ENCODE measurements at places on chromosomes 12 and 14.

GRCh38 chr12:31832740-31833729 lies 104.2 kb upstream of the AMN1 start:
- DNase-seq: peak; percentile 61

DNA sequence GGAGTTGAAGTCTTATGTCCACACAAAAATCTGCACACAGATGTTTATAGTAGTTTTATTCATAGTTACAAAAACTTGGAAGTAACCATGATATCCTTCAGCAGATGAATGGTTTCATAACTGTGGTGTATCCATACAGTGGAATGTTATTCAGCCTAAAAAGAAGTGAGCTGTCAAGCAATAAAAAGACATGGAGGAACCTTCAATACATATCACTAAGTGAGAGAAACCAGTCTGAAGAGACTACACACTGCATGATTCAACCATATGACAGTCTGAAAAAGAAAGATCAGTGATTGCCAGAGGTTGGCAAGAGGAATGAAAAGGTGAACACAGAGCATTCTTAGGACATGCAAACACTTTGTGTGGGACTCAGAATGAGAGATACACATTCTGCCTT lies 18.6 kb upstream of the IFNG start:
- DNase-seq: no peak

- no peak for DNase-seq
Measured at GRCh38 chr12:32501835-32502333, 102.5 kb downstream of the FGD4 start.

GRCh38 chr12:94768398-94769046 lies 118.2 kb upstream of the TMCC3 start:
- no peak for DNase-seq

GRCh38 chr14:61872452-61872851 lies 110.2 kb downstream of the SNAPC1 start:
- DNase-seq: no peak

GRCh38 chr14:28709571-28710305 lies 56.8 kb upstream of the FOXG1 start:
- no peak for DNase-seq

GRCh38 chr14:105128059-105128458 lies 40.5 kb downstream of the JAG2 start:
- DNase-seq: no peak

GRCh38 chr12:19454837-19455236 lies 15.5 kb downstream of the AEBP2 start:
- DNase-seq: no peak

DNA sequence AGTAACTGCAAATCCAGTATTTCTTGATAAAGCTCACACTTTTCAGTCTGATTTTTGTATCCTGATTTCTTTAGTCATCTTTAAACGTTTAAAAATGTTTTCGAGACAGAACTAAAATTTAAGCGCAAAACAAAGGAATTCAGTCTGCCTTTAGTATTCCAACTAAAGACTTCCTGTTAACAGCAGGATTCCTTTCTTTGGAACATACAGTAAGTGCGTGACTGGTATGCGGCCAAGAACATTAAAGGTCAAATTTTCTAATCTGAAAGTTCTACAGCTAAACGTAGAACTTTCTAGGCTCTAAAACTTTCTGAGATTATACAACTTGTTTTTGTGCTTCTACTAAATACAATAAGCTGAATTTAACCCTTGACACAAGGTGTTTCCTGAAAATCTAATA lies 9.9 kb downstream of the SAV1 start:
- DNase-seq: no peak

DNA sequence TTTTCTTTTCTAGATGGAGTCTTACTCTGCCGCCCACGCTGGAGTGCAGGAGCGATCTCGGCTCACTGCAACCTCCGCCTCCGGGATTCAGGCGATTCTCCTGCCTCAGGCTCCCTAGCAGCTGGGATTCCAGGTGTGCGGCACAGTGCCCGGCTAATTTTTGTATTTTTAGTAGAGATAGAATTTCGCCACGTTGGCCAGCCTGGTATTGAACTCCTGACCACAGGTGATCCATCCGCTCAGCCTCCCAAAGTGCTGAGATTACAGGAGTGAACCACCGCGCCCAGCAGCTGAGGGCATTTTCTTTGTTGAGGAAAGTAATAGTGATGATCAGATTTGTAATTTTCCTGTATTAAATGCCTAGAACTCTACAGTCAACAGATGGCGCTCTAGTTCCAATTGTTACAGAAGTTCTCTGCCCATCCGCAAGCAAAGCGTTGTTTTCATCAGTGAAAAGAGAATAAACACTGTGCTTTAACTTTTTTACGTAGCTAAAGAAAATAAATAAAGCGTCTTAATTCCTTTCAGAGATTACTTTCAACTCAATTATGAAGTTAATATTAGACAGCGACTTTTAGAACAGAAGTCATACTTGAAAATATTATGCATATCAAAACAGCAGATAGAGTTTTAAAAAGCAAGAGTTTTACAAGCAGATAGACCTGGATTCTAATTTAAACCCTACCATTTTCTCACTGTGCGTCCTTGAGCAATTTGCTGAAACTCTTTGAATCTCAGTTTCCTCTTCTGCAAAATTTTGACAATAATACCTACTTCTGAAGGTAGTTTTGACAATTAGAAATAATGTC lies 335.1 kb downstream of the DUSP6 start:
- no peak for DNase-seq

GRCh38 chr14:86802726-86803125 lies 1190.3 kb downstream of the GALC start:
- DNase-seq: no peak

DNA sequence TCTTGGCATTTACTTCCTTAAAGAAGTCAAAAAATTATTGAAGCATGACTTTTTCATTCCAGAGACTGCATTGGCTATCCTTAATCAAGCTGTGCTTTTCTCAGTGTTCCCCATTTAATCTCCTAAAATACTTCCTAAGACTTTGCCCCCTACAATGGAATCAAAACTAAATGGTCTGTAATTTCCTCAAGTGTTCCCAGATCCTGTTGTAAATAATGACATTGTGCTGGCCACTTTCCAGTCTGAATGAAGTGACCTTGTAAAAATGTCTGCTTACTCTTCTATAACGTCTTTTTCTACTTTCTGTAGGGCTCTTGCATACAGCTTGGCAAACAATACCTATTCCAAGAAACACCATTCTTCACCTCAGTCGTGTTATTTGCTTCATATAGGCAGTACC lies 45.3 kb upstream of the MBIP start:
- DNase-seq: no peak

DNA sequence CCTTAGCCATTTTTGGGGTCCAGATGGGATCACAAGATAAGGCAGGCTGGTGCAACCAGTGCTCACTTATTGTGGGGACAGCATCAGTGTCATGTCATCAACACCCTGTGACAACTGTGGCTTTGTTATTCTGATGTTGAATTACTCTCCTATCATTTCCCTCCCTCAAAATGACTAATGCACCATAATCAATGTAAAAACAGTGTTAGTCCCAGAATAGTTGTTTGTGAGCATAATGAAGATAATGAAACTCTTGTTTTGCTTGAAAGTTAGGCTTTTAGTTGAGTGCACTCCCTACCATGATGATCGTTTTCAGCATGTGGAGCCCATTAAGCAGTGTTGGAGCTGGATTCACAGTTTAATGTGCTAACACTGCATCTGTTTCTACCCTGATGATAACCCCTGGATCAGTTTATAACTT lies 151.4 kb downstream of the TMTC2 start:
- no peak for DNase-seq

GRCh38 chr12:29157486-29157946 lies 8.4 kb downstream of the FAR2 start:
- DNase-seq: no peak

GRCh38 chr12:102888511-102888910 lies 28.5 kb downstream of the PAH start:
- no peak for DNase-seq

DNA sequence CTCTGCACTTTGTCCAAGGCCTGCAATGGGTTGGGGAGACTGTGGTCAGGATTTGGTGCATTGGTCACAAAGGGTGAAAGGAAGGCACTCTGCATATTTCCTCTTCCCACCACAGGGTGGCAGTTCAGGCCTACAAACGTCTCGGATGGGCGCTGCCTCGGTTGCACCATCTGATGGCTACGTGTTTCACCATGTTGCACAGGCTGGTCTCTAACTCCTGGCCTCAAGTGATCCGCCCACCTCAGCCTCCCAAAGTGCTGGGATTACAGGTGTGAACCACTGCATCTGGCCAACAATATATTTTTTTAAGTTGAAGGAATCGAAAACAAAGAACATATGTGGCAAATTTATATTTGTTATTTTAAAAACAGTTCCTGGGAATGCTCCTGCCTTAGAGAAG lies 35.1 kb downstream of the TMBIM6 start:
- peak; percentile 50 for DNase-seq

- no peak for DNase-seq
Measured at GRCh38 chr14:32202491-32202997, 525 bp downstream of the RNU6-8 start.

- DNase-seq: no peak
Measured at GRCh38 chr12:98868076-98868475, 223.0 kb downstream of the APAF1 start.

- no peak for DNase-seq
Measured at GRCh38 chr12:63848450-63848849, 4.0 kb downstream of the SRGAP1 start.

DNA sequence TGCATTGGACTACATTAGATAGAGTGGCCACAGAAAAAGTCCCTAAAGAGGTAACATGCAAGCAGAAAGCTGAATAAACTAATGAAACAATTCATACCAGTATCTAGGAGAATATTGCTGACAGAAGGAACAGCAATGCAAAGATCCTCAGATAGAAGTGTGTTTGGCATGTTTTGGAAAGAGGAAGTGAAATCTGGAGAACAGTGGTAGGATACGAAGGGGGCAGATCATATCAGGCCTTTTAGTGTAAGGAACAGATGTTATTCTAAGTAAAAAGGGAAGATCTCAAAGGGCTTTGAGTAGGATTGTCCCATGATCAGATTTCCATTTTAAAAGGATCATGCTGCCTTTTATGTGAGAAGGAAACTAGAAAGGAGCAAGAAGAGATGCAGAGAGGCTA lies 342.9 kb downstream of the PAWR start:
- DNase-seq: no peak

- no peak for DNase-seq
Measured at GRCh38 chr14:50260511-50260910, 29.1 kb upstream of the SOS2 start.

GRCh38 chr14:47264842-47265241 lies 410.6 kb downstream of the MDGA2 start:
- DNase-seq: no peak

- DNase-seq: no peak
Measured at GRCh38 chr12:32605326-32606095, 73.6 kb upstream of the DNM1L start.

- peak; percentile 44 for DNase-seq
Measured at GRCh38 chr14:103679351-103679750, 35.9 kb downstream of the XRCC3 start.

DNA sequence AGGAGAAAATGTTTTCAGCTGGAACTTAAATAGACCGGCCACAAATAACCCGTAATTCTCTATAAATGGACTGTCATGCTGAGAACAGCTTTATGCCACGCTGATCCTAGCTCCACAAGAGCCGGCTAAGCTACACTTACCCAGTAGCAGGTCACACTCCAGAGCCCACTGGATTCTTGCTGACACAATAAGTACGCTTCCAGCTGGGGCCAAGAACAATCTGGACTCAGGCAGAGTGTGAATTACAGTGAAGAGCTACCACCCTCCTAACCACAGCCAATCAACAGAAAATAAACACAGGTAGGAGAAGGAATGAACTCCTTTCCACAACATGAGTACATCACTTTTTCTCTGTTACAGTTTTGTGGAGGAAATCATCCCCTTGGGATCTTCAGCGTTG lies 531.3 kb downstream of the GALC start:
- DNase-seq: no peak

GRCh38 chr14:51616724-51617409 lies 34.8 kb upstream of the FRMD6 start:
- DNase-seq: no peak

DNA sequence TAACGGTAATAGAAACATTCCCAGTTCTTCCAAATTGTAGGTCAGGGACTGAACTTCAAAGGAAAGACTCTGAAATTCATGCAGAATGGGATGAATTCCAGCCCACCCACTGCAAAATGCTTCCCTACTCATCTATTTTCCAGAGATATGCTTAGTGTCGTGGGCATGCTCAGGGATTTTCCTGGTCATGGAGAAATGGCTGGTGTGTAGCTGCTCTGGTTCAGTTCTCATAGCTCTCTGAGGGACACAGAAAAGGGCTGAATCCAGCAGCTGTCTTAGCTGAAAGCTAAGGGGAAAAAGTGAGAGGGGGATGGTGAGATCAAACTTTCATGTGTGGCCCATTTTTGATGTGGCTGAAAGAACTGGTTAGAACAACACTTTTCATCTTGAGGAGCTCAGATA lies 72.9 kb upstream of the KRAS start:
- DNase-seq: no peak

DNA sequence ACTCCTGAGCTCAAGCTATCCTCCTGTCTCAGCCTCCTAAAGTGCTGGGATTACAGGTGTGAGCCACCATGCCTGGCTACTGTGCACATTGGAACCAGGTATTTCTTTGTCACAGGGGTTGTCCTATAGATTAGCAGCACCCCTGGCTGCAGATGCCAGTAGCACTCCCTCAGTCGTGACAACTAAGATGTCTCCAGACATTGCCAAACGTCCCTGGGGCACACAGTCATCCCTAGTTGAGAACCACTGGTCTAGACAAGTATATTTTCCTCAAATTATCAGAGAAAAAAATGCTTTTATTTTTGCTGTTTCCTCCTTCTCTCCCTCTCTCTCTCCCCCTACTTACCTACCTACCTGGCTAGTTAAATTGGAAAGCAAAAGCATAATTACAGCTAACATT lies 17.9 kb upstream of the P2RX7 start:
- DNase-seq: no peak

DNA sequence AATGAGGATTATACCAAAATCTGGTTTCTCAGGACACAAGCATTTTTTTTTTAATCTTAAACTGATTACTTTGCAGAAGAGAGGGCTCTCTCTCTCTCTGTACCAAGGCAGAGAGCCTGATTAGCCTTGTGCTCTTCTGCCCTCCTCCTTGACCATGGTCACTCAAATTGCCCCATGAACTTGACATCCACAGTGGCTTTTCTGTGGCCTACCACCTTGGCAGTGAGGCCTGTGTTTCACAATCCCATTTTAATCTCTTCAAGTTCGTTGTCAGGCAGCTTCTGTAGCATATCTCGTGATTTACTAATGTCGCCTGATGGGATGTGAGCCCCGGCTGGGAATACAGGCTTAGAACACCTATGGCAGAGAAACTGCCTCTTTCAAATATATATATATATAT lies 30.7 kb upstream of the PWP1 start:
- no peak for DNase-seq

- no peak for DNase-seq
Measured at GRCh38 chr14:100532906-100533655, 54.1 kb downstream of the BEGAIN start.

DNA sequence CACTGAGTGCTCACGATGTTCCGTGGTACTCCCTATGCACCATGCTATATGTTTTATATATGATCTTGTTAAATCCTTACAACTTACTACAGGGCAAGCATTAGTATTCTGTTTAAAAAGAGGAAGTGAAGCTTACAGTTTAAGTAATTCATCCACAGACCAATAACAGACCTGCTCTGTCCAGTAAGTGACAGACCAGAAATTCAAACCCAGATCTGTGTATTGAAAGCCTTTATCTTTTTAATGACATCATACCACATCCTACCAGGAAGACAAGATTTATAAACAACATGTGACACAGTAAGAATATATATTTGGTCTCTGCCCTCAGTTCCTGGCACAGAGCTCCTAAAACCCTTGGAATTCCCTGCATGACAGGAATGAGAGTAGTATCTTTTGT lies 206.5 kb downstream of the STXBP6 start:
- DNase-seq: no peak

All from CD4-positive, alpha-beta T cell treated with Interferon gamma for 1 hour (primary cell).